Dermis blood vessel endothelial cell (primary cell): ENCODE measurements at places on chromosomes 7 and 10. TPM values are rescaled to one million over a fixed set of nuclear protein-coding genes. Genes with fewer than 3 reads are reported as not detected.

The C7orf33 gene
- not detected in 2 replicates for total RNA-seq

The MMP21 gene
- total RNA-seq = 0.34 and 0.65 TPM in 2 replicates

The SIRT1 gene
- 11.7 and 14.9 TPM in 2 replicates for total RNA-seq

The EPDR1 gene
- total RNA-seq = 1.7 and 7.2 TPM in 2 replicates

The NODAL gene
- not detected in 2 replicates for total RNA-seq

The COL17A1 gene
- 0.34 and 0.84 TPM in 2 replicates for total RNA-seq

The NFKB2 gene
- 33.0 and 35.7 TPM in 2 replicates for total RNA-seq

The DRGX gene
- total RNA-seq = not detected in 2 replicates

The MMD2 gene
- total RNA-seq = not detected in 2 replicates

The NOD1 gene
- 34.1 and 37.6 TPM in 2 replicates for total RNA-seq

DNA sequence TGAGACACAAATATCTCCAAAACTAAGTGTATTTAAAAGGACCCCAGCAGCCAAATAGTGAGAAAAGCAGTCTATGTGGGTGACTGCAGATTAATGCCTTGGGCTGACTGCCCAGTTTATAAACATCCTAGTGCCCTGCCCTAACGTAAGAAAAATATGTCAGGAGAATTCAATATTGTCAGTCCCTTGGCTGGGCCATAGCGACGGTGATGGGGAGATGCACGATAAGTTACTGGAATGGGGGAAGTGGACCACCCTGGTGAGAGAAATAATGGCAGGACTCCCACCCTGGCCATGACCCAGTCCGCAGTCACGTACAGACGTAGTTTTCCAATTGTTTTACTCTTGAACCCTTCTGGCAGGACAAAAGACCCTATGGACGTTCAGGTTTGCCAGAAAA, 48.0 kb downstream of the JCAD start:
- no peak for DNase-seq

GRCh38 chr10:121819049-121819448, 108.8 kb downstream of the ATE1 start:
- no peak for DNase-seq

DNA sequence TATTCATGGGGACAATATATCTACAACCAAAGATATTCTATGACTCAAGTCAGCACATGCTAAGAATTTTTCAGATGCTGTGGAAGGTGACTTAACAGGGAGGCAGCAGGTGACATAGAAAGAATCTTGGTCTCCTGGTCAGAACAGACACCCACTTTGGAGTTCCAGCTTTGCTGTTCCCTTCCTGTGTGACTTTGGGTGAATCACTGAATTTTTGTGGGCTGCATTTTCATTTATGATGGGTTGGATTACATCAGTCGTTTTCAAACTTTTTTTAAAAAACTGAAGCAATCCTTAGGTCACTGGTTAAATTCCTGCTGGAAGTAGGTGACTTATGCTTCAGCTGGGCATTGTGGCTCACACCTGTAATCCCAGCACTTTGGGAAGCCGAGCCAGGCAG, 24.9 kb downstream of the RGR start:
- no peak for DNase-seq

GRCh38 chr10:67319976-67320375, 376.0 kb downstream of the CTNNA3 start:
- no peak for DNase-seq

DNA sequence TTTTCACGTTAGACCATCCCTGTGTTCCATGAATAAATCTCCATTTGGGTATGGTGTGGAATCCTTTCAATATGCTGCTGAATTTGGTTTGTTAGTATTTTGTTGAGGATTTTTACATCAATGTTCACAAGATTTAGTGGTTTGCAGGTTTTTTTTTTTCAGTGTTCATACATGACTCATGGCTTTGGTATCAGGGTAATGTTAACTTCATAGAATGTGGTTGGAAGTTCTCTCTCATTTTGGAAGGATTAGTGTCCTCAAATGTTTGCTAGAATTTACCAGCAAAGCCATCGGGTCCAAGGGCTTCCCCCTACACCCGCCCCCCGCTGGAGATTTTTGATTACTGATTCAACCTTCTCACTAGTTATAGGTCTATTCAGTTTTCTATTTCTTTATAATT, 398.0 kb downstream of the NXPH1 start:
- DNase-seq = no peak

DNA sequence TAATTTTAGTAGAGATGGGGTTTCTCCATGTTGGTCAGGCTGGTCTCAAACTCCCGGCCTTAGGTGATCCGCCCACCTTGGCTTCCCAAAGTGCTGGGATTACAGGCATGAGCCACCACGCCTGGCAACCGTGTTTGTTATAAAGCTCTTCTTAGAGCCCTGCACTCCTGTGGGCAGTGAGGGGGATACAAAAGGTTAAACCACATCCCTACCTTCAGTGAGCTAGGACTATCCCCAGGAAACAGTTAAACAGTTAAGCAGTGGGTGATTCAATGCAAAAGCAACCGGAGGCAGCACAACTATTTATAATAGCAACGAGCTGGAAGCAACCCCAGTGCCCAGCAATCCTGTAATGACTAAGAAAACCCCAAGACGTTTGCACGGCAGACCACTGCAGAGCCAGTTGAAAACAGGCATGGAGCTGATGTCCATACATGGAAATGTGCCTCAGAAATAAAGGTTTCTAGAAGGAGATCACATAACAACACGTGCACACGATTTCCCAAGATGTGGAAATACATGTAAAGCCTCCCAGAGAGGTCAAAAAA, 107.2 kb upstream of the LYZL2 start:
- DNase-seq = peak; percentile 90

DNA sequence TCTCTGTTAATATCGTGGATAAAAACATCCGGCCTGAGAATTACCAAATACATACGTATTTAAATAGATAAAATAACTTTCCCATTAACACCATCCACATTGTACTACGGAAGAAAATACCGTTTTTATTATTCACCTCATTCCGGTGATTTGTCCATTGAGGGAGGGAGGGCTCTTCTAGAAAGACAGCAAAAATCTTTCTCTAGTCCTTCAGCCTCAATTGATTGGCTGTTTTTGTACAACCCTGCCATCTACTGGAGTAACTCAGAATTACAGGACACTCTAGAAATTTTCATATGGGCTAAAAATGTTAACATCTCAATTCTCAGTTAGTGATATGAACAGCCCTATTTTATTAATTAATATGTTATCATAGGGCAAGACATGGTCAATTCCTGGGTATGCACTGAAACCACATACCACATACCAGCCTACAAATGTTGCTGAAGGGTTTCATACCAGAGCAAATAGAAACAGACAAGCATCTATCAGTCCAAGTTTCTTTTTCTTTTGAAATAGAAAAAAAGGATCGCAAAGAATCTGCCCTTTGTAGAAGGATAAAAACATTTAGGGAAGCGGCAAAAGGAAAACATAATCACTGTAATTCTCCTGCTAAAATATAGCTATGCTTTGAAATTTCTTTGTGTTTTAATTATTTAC, 55.8 kb upstream of the CDCA7L start:
- peak; percentile 81 for DNase-seq

GRCh38 chr7:1028775-1029636, 15.3 kb upstream of the GPR146 start:
- peak; percentile 96 for DNase-seq

DNA sequence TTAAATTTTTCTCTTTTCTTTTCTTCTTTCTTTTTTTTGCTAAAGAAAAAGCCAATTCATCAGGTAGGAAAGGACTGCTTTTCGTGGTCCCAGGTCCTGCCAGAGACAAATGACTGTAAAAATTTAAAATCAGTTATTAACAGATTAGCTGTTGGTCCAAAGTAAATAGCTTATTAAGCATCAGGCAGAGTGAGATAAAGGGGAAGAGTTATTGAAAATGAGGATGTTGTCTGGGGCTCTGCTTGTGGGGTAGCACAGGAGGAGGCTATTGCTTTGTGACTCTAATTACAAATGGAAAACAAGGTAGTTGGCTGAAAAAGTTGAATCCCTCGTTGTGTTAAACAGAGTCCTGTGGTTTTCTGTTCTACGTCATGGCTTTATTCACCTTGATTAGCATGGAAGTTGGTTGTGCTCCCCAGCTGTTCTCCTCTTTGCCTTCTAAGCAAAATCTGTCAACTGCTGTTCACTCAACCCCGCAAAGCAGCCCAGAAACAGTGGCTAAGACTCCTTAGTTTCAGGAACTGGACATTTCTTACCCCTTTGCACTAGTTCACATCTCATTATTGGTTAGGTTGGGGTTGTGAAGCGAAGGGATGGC, 128.9 kb downstream of the SNX10 start:
- DNase-seq = no peak

- no peak for DNase-seq
Observed at GRCh38 chr7:105036217-105037168, 22.5 kb downstream of the KMT2E start.

DNA sequence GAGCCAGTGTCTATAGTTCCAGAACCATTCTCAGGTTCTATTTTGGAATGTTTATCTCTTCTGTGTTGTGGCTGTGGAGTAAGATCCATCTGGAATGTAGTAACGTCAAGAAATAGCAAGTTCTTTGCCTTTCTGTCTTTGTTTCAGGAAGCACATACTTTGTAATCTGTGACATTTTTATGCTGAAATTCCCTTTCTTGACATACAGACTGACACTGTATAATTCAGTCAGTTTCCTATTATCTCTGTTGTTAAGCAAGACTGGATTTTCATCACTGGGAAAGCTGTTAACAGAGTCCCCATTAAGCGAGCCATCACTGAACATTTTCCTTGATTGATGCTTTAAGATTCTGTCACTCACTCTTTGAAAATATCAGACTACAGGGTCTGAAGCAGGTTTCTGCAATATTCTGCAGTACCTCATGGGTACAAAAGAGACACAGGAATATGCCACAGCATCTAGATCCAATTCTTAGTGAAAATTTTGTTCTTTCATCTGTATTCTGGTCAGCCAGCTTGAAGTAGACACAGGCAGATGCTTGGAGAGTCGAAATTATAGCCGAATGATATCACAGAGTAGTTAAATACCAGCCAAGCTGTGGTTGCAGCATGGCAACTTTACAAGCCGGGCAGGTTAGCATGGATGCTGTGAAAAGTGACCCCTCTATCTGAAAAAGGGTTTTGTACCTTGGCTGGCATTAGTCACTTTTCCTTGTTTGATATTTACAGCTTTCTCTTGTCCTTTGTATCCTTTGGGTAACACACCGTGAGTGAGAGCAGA, 62.6 kb downstream of the CACNB2 start:
- DNase-seq = no peak

- DNase-seq = no peak
Observed at GRCh38 chr7:112788778-112789343, 1.3 kb downstream of the TMEM168 start.

- peak; percentile 30 for DNase-seq
Observed at GRCh38 chr7:157612664-157613561, 276.1 kb downstream of the DNAJB6 start.

DNA sequence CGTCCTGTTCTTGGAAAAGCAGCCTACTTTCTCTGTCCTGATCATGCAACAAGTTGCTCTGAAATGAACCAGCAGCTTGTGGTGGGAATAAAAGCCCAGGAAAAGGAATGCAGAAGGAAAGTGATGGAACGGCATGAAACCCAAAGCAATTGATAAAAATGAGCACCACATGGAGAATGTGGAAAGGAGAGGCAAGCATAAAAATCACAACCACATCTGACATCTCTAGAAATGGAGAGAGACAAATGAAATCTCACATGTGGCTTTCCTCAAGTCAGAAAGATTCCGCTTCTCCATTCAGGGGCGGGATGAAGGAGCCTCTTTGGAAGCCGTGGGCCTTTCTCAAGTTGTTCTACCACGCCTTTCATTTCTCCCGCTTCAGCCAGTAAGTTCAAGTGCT, 631.7 kb upstream of the GALNT17 start:
- no peak for DNase-seq

- no peak for DNase-seq
Observed at GRCh38 chr10:131485732-131486131, 174.2 kb upstream of the TCERG1L start.

DNA sequence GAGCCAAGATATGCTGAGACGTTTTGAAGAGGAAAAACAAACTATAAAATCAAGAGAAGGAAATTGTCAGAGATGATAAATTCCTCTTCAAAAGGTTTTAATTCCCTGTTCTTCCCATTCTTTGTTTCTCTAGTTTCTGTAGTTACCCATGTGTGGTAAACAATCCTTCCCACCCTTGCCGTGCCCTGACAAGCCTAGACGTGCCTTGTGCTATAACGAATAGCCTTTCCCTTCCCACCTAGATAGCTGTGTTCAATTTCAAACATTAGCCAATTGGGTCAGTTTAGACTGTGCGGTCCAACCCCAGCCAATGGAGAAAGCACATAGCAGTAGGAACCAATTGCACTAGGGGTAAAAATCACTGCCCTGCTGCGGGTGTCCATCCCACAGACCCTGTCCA, 138.1 kb downstream of the RALA start:
- no peak for DNase-seq

- no peak for DNase-seq
Observed at GRCh38 chr7:78499283-78499682, 700.7 kb downstream of the PHTF2 start.

DNA sequence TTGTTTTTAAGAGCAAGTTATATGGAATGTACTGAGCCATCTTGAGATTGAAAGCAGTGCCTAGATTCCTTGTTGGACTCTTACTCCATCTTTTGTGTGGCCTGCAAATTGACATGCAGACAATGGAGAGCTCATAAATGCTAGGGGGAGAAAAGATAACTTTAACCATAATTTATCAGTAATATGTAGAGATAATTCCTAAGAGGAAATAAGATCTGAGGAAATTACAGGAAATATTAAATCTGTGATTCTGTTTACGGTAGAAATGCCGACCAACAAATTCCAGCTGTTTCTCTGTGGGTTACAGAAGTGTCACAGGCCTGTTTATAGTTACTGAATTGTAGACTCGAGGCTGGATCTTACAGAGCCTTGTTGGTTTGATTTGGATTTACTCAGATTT, 348.0 kb downstream of the SUGCT start:
- no peak for DNase-seq

DNA sequence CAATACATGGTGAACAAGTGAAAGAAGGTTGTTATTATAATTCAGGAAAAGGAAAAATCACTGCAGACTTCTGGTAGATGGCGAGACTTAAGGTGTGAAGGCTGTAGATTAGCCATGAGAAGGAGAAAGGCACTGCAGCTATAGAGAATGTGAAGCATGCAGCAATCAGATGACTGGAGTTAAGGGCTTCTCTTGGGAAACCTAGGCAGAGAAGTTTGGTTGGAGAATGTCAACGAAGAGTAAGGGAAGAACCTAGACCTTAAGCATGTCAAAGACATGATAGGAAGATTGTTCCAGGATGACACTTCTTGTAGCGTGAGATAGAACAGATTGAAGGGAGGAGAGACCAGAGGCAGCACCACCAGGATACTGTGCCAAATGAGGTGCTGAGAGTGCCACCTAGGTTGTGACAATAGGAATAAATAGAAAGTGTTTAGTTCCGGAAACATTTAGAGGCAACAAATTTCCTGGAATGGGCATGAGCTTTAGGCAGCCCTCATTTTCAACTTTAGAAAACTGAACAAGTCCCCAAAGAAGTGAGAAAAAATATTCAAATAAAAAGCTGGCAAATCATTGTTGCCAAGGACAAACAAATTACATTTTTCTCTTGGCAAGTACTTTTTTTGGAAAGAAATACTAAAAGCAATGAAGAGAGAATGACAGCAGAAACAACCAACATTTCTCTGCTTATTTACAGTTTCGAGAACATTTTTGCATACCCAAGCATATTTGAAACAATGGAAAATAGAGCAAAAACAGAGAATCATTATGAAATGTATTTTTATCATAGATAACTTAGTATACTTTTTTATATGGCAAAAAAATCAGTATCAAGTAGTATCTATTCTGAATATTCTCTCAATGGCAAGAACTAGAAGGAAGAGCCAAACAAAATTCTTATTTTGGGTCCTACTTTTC, 4.9 kb downstream of the LRRC17 start:
- DNase-seq = no peak
